ENCODE measurements at places on chromosomes 4 and X.

DNA sequence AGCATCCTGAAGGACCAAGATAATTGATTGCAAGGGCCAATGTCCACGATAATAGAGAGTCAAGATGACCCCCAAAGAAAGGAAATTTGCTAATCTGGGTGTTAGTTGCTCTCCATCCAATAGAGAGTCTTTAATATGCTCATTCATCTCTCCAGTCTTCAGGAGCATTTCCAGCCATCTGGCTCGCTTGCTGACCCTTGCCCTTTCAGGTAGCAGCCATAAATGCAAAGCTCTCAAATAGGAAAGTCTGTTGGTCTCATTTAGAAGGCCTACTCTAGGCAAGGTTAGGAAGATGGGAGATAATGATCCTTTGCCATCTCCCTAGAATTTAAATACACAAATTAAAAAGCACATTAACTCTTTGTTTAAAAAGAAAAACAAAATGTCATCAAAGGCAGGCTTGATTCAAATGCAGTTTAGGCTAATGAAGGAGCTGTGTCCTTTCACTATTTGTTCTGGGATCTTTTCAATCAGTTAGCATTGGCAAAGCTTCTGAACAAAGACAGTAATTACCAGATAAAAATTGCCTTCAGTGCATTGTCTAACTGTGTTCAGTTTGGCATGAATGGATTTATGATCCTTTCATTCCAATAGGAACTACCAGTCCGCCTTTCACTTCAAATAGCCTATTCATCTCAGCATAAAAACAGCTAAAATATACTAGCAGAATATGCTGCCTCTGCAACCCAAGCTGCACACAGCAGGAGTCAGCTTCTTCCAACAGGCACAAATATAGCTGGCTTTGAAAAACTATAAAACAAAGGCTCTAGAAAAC is 49.6 kb upstream of the ATXN3L start:
- DNase-seq, result no peak

GRCh38 chr4:20217951-20218350 is 33.8 kb upstream of the SLIT2 start:
- no peak for DNase-seq

DNA sequence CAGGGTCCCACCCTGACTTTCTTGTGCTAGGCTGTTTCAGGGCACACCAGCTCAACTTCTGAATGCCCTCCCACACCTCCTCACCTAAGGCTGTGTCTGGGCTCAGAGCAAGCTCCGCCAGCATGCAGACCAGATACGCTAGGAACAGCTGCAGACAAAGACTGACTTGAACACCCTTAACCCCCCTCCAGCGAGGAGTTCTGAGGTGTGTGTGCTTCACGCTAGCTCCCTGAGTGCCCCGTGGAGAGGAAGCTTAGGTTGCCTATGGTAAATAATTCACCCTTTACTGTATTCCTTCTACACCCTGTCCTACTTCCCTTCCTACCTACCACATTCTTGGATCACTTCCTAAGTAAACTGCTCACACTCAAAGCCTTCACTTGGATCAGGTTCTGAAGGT is 115.0 kb downstream of the VCX3B start:
- DNase-seq, result no peak

GRCh38 chrX:139890991-139891700 is 41.7 kb downstream of the ATP11C start:
- no peak for DNase-seq

- DNase-seq, result no peak
Measured at GRCh38 chr4:83255584-83255983, 29.0 kb downstream of the COQ2 start.

- no peak for DNase-seq
Measured at GRCh38 chrX:106007815-106008214, 30.7 kb downstream of the SERPINA7 start.

DNA sequence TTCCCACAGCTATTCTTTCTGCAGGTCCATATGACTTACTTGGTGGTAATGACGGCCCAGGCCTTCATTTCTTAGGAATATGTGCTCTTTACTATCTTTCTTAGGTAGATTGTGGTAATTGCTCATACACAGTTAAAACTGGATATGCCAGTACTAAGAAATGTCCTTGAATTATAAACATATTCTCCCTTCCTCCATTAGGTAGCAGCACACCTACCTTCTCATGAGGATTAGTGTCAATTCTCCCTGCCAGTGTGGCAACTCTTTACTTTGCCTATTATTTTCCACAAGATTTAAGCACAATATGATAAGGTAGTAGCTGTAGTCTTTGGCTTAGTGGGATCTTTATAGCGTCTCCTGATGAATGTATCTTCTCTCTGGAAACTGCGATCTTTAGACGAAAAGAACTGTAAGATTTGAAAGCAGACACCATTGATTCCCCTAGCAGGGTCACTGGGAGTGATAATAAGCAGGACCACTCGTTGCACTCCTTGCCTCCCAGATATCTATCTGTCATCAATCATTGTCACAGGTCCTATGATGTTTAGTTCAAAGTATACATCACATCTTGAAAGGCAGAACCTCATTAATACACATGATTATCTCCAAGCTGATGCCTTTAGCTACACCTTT is 1240.7 kb downstream of the C4orf33 start:
- no peak for DNase-seq

GRCh38 chr4:59057804-59058203 is 1947.6 kb upstream of the IGFBP7 start:
- no peak for DNase-seq

GRCh38 chrX:42269186-42269585 is 345.8 kb upstream of the CASK start:
- DNase-seq, result no peak

GRCh38 chr4:101366331-101366730 is 19.0 kb upstream of the PPP3CA start:
- DNase-seq, result no peak

DNA sequence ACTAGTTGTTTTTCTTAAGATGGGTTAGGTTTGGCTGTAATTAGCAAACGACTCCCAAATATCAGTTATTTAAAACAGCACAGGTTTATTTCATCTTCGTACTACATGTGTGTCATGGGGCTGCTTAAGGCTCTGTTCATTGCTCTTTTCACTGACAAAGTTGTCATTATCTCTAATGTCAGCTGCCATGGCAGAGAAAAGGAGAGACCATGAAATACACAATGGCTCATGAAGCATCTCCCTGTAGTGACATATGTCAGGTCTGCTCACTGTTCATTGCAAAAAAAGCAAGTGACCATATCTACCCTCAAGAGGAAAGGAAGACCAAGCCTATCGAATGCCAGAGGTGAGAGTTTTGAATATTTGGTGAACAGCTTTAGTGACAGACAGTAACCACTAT is 52.2 kb upstream of the PCDH7 start:
- no peak for DNase-seq

GRCh38 chrX:118526149-118526548 is 30.5 kb downstream of the DOCK11 start:
- no peak for DNase-seq

- no peak for DNase-seq
Measured at GRCh38 chrX:108516184-108516583, 76.5 kb downstream of the COL4A5 start.

DNA sequence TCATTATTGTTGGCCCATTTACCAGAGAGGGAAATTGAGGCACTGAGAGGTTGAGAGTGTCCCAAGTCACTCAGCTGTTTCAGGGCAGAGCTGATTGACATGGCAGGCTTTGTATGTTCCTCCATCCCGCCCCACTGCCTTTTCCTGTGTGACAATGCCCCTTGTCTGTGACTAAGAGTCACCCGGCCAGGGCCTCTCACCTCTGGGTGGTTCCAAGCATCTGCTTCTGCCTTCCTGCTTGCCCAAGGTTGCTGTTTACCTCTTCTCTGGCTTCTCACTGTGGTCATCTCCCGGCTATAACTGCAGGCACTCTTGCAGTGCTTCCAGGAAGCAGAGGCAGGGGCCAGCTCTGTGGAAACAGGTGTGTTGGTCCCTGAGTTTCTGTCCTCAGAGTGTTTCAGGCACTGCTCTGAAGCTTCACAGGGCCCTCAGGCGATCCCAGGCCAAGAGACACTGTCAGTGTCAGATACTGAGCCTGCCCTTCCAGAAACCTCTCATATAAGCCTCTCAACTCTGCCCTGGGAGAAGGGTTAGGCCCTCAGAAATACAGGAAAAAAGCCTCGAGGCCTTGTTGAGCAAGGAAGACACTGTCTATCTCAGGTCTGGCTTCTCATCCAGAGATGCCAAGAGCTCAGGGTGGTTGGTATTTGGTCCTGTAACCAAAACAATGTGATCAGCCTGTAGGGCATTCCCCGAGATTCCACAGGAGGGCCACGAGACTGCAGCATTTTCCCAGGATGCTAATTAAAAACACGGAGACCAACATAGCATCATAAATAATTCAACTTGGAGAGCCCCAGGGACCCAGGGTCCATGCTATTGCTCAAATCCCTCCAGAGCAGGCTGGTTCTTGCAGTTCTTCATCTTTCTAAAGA is 42.0 kb upstream of the PROM1 start:
- DNase-seq, result no peak

DNA sequence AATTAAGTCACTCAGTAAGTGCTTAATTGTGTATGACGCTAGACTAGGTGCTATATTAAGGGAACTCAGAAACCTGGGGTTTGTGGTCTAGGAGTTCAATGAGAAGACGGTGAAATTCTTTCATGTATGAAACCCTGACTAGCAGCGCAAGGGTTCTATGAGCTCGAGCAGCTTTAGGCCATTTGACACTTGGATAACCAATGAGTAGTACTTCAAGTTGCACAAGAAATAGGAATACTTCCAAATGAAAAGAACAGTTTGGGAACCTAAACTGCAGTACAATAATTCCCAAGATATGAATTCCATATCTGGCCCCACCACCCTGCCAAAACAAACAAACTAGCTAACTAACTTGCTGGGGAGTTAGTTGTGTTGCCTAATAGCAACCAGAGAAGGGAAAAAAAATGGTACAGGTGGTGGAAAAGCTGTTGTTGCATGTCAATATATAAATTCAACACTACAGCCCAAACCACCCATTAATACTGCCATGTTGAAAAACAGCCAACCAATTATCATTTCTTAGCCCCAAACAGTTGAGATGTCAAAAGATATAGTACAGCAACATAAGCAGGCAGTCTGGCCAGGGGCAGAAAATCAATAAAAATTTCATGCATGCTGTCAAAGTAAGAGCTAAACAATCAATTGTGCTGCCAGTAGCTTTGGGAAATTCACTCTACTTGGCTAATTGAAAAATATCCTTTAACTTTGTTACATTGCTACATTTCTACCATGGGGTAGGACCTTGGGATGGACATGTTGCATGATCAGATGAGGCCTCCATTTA is 54.6 kb upstream of the MCF2 start:
- no peak for DNase-seq

DNA sequence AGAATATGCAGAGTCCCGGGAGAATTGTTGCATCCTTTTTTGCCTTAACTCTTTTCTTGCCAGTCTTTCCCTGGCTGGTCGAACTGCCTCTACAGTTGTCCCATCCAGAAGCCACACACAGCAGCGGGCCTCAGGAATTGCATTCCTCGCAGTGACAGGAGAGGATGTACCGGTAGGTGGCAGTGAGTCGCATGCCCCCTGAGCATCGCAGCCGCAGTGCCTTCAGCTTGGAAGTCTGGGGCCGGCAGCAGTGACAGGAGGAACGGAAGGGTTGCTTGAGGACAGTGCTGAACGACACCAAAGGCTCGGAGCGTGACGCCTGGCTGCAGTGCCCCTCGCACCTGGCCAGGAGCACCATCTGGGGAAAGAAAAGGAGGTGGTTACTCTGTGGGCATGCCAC is 23.5 kb downstream of the NDP start:
- peak; percentile 31 for DNase-seq

DNA sequence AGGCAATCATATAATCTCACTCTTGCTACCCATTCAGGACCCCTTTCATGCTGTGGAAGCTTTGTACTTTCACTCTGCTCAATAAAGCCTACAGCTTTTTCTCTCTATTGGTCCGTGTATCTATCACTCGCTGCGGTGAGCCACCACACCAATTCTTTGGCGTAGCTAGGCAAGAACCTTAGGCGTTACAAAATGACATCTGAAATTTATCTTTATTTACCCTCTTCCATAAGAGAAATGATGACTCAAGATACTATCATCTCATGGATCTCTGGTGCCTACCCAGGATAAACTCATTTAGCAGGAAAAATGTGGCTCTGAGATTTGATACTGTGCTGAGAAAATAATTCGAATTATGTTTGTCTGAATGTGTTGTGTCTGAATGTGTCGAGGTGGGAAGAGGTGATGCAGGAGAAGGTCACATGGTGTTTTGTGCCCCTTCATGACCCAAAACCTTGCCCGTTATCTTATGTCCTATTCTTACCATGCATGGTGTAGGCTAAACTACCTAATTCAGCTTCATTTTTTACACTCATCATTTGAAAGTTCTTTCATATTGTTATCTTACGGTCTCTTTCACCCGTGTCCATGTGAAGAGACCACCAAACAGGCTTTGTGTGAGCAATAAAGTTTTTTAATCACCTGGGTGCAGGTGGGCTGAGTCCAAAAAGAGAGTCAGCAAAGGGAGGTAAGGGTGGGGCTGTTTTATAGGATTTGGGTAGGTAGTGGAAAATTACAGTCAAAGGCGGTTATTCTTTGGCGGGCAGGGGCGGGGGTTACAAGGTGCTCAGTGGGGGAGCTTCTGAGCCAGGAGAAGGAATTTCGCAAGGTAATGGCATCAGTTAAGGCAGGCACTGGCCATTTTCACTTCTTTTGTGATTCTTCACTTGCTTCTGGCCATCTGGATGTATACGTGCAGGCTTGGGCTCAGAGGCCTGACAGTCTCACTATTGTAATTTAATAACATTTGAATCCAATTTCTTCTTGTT is 41.6 kb upstream of the GIMD1 start:
- DNase-seq, result no peak

DNA sequence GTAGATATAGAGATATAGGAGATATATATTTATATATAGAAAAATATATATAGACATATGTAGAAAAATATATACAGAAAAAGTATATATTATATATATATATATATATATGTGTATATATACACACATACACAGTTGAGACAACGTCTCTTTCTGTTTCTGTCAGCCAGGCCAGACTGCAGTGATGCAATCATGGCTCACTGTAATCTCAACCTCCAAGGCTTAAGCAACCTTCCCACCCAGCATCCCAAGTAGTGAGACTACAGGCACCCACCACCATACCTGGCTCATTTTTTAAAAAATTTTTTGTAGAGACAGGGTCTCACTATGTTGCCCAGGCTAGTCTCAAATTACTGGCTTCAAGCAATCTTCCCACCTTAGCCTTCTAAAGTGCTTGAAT is 426.3 kb downstream of the GPM6A start:
- DNase-seq, result no peak

- DNase-seq, result no peak
Measured at GRCh38 chr4:146073517-146073916, 102.0 kb upstream of the LSM6 start.

GRCh38 chrX:122863067-122863466 is 321.0 kb upstream of the GRIA3 start:
- no peak for DNase-seq

GRCh38 chr4:189660722-189661360 is 279.8 kb upstream of the FRG1 start:
- no peak for DNase-seq

DNA sequence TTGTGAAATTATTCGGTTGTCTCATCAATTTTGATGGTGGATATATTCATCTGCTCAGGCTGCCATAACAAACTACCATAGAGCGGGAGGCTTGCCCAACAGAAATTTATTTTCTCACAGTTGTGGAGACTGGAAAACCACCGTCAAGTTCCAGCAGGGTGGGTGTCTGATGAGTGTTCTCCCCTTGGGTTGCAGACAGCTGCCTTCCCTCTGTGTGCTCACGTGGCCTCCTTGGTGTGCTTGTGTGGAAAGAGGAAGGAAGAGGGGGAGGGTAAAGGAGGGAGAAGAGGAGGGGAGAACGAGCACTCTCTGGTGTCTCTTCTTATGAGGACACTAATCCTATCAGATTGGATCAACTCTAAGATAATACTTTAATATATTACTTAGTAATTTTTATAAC is 123.8 kb upstream of the TEX13D start:
- DNase-seq, result peak; percentile 71
